AG09319 (cell line): ENCODE measurements at places on chromosomes 2 and 18.

DNA sequence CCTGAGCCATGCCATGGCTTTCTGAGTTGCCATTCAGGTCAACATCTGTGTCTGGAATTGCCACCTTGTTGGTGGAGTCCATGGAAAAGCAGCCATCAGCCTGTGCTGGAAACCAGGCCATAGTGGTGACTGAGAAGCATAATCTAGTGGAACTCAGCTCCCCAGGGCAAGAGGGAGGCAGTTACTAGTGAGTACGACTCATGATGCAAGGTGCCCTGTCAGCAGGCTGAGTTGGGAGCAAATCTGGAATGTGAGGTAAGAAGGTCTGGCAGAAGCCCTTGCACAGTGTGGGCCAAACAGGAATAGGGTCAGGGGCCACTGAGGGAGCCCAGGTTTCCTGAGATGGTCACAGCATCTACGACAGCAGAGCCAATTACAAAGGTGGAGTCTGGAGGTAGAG is 37.1 kb downstream of the SULT1C2 start:
- DNase-seq = no peak

GRCh38 chr2:148965623-148966437 is 72.7 kb upstream of the LYPD6B start:
- DNase-seq = no peak

- DNase-seq = no peak
Observed at GRCh38 chr2:37894601-37895000, 30.5 kb upstream of the RMDN2 start.

- no peak for DNase-seq
Observed at GRCh38 chr2:49702740-49703139, 548.4 kb upstream of the FSHR start.

GRCh38 chr2:28637066-28638047 is 114.3 kb upstream of the PPP1CB start:
- no peak for DNase-seq

- DNase-seq = no peak
Observed at GRCh38 chr2:44753552-44754285, 187.8 kb upstream of the SIX3 start.

GRCh38 chr2:26235089-26235488 is 9.3 kb downstream of the HADHA start:
- no peak for DNase-seq

GRCh38 chr2:5749347-5749746 is 57.2 kb downstream of the SOX11 start:
- DNase-seq = no peak

- DNase-seq = no peak
Observed at GRCh38 chr2:60472663-60473289, 80.7 kb downstream of the BCL11A start.

- no peak for DNase-seq
Observed at GRCh38 chr2:215900203-215900611, 113.1 kb downstream of the MREG start.

DNA sequence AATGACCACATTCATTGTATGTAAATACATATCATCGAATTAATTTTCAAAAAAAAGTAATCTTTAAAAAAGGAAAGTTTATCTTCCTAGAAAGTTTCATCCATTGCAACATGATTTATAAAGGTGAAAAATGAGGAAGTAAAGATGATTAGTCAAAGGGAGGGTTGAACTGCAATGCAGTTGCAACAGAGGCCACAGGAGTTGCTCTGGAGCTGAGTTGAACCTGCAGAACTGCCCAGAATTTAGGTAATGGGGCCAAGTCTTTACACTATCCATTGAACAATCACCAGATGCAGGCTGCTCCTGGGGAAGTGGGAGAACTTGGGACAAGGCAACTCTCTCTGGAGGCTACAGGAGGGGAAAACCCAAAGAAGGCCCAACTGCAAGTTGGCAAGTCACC is 390.7 kb downstream of the METTL4 start:
- DNase-seq = no peak

DNA sequence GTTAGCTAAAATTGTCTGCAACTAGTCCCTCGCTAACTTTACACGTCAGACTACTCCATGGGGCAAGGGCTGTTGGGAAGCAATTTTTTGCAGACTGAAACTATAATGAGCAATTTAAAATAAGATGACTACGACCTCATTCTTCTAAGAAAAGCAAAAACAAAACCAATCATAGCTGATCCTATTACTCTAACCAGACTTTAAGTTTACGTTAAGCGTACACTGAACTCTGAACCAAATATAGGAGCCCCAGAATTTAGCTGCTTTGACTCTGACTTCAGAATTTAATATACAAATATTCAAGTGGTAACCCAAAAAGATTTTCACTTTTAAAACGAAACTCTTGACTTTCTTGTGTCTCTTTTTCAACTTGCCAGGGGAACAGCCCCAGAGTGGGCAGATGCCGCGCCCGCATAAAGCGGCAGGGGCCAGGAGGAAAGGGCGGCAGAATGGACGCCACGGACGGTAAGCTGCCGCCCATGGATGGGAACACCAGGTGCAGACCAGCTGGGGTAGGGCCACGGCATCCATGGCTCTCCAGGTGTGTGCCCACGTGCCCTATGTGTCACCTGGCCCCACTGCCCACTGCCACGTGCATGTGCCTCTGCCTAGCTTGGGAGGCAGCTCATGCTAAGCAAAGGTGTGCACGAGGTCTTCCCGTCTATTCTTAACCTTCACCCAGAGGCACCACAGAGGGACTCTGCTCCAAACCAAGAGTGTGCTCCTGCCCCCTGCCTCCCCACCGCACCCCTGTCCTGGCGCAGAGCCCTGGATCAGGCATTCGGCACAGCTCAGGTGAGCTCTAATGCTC is 217.6 kb downstream of the HDAC4 start:
- DNase-seq = no peak

- no peak for DNase-seq
Observed at GRCh38 chr2:146852661-146853060, 992.2 kb upstream of the ACVR2A start.

DNA sequence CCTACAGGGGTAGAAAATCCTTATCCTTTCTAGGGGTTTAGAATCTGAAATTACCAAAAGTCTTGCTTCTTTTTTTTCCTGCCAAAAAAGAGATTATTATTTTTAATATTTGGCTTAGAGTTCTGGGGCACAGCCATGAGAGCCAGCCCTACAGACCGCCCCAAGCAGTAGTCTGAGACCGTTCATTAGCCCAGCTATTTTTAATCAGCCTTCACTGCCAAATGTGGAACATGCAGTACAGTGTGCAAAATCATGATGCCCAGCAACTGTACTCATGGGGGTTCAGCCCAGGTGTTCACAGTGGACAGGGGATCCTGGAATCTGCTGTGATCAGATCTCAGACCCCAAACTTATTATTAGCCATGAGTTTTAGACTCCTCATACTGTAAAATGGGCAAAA is 60.4 kb downstream of the GRB14 start:
- no peak for DNase-seq
